ENCODE measurements at places on chromosomes 5 and 9.

DNA sequence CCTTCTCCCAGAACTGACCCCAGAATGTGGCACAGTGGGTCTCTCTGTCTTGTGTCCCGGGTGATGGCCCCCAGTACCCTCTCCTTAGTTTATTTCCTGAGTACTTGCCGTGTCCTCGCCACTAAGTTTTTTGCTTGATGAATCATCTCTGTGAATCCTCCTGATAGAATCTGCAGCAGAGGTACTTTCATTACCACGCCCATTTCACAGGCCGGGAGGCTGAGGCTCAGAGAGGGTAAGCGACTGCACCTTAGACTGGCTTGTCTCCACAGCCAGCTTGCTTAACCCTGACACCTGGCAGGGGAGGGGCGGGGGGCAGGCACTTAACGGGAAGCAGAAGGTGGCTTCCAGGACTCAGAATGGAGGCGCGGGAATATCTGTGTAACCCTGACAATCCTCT lies 7.9 kb upstream of the IER5L start:
- no peak for DNase-seq

- DNase-seq: no peak
These were observed 11.5 kb downstream of the ANXA1 start for GRCh38 chr9:73162987-73163768.

DNA sequence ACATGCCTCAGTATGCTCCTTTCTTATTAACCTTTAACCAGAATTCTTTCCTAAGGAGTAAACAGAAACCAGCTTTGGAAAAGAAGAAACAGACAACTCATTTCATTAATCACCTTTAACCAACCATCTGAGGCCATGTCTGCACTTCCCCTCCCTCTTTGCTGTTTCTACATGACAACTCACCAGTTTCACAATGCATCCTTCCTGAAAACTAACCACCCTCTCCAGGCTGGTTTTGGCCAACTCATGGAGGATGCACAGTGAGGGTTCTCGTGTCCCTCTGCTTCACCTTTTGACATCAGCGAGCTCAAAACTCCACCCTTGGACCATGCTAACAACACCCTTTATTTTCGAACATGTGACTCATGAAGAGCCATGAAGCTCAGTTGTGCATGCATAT lies 244.1 kb downstream of the ELAVL2 start:
- DNase-seq: no peak

DNA sequence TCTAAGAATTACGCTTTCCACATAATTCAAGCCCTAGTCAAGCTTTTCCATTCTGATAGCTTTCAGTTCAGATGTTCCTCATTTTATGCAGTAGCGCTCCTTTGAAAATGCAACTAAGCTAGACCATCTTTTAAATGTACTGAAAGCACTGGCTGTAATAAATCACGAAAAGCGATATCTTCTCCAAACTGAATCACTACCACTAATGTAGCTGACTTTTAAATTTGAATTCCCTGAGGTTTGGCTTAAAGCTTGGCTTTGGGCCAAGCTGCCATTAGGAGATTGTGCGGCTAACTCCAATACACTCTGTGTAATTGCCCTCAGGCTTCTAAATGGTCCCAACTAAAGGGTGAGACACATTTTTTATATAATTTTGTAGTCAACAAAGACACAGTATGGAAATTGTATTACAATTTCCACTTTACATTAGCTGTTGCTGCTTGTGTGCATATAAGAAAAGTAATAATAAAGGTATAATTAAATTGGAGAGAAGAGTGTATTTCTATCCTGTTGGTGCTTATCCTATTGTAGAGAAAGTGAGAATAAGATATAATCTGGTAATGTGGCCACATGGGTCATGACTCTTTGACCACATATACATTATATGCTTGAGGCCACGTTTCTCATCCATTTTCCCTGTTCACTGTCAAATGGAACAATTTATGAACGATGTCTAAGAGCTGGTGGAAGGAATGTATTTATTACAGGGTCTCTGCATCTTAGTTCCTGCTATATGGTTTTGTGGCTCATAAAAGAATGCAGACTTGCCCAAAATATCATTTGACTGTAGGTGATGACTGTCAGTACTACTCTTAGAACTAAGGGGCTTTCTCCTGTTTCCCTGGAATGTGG lies 118.7 kb upstream of the TAF11L2 start:
- DNase-seq: no peak

DNA sequence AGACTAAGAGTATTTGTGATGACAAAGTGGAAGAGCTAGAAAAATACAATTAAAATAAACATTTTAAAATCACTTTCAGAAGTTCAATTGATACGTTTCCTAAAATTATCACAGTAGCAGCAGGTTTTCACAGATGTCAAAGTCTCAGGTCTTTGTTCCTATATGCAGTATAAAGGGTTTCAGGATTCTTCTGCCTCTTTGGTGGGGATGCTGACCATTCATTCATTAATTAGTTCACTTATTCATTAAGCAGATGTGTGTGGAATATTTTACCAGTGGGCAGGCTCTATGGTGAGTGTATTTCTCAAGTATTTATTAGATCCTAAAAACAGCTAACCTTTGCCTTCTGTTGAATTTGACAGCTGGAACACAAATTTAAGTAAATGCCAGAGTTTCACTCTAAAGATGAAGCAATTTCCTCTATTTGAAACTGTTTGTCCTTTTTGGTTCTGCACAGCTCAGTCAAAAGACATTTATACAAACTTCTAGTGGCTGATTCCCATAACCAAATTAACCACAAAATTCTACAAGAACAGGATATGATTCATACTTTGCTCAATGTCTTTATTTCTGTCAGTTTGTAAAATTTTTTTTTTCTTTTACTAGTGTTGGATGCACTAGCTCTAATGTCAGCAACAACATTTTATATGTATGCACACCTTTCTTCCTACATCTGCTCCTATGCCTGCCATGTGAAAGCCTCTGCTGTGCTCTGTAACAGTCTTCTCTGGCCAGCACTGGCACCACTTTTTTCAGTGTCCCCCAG lies 75.9 kb upstream of the PRR16 start:
- DNase-seq: no peak
